Psoas muscle (tissue), 8 donors: ENCODE measurements at places on chromosomes 4 and X.

DNA sequence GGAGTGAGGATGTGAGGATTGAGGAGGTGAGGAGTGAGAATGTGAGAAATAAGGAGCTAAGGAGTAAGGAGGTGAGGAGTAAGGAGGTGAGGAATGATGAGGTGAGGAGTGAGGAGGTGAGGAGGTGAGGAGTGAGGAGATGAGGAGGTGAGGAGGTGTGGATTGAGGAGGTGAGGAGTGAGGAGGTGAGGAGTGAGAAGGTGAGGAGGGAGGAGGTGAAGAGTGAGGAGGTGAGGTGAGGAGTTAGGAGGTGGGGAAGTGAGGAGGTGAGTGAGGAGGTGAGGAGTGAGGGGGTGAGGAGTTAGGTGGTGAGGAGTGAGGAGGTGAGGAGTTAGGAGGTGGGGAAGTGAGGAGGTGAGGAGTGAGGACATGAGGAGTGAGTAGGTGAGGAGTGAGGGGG, 74.8 kb upstream of the MXD4 start:
- DNase-seq: no peak

DNA sequence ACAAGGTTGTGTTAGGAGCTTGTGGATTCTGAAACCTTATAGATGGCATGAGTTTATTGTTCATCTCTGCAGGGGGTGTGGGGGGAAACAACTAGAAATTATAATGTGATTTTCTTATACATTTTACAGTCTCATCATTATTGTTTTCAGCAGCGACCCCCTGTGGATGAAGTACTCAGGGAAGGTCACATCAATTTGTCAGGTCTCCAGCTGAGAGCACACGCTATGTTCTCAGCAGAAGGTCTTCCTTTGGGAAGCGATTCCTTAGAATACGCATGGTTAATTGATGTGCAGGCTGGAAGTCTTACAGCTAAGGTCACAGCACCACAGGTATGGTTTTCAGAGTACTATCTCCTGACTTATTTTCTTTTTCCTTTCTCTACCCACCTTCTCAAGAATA, 72.2 kb downstream of the BLTP1 start:
- DNase-seq: no peak

GRCh38 chrX:123298026-123298425, 113.9 kb downstream of the GRIA3 start:
- DNase-seq: no peak

- DNase-seq: no peak
These were observed 4.3 kb downstream of the WDR44 start for GRCh38 chrX:118350221-118350620.

GRCh38 chrX:113289503-113289902, 448.9 kb upstream of the AMOT start:
- DNase-seq: no peak

GRCh38 chr4:166816890-166817289, 417.4 kb downstream of the SPOCK3 start:
- no peak for DNase-seq

GRCh38 chr4:184762100-184762499, 28.2 kb upstream of the CENPU start:
- no peak for DNase-seq
